NCI-H345 (cell line): ENCODE measurements at places on chromosomes 4 and X.

- no peak for DNase-seq
Observed at GRCh38 chrX:23202326-23202725, 132.3 kb upstream of the PTCHD1 start.

DNA sequence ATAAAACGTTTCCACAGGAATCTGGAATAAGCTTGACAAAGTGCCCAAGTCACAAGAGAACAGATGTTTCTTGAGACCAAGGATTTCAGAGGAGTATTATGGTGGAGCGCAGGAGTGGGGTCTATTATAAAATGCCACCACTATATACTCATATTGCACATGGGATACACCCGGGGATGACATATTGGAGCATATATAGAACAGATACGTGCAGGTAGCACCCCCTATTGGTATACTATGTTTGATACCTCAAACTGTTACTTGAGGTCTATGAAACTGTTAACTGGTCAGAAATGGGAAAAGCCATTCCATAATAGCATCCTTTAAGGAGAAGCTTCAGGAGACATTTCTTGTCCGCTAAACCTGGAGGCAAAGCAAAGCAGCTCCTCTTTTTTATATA is 86.0 kb downstream of the PCYT1B start:
- no peak for DNase-seq

DNA sequence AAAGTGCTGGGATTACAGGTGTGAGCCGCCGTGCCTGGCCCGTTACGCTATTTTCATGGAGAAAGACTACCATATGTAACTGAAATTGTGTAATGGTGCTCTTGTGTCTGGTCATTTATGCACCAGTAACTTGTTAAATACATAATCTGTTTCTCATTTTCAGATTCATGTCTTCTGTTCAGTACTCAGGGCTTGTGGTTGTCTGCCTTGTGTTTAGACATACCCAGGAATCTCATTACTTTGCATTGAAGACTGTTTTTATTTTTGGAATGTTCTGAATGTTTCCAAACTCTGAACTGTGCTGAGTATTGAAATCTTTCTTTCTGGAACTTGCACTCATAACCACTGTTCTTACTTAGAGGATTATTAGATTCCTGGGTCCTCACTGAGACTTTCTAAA is 52.8 kb downstream of the PDLIM5 start:
- no peak for DNase-seq

- DNase-seq: peak; percentile 75
Observed at GRCh38 chr4:153153339-153153871, 50.8 kb upstream of the TRIM2 start.

GRCh38 chrX:77450996-77451395 is 3.8 kb downstream of the FGF16 start:
- no peak for DNase-seq

- no peak for DNase-seq
Observed at GRCh38 chr4:99868126-99868596, 26.1 kb downstream of the LAMTOR3 start.

- DNase-seq: no peak
Observed at GRCh38 chr4:40722576-40723161, 27.1 kb upstream of the NSUN7 start.

DNA sequence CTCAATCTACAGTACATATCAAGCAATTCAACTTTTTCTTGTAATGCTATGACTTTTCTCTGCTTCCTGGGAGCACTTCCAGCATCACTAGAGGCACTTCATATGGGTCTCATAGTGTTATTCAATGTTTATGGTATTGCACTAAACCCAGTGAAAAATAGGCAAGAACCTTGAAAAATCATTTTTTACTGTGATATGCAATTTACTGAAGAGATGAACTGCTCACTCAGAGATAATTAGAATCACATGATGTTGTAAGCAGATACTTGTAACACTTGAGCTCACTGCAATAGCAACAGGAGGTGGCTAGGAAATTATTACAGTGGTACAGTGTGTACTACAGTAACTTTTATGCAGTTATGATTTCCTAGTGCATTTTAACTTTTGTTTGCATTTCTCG is 93.3 kb downstream of the RASGEF1B start:
- DNase-seq: no peak

DNA sequence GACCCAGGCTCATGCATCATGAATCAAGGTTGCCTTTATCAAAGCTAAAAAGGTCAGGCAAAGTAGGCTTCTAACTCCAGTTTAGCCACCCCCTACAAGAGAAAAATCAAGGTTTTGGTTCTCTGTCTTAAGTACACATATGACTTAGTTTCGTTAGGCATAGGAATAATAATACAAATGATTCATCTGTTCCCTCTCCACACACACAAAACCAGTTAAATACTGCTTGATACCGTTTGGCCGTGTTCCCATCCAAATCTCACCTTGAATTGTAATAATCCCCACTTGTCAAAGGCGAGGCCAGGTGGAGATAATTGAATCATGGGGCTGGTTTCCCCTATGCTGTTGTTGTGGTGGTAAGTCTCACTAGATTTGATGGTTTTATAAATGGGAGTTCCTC is 226.2 kb downstream of the HS6ST2 start:
- DNase-seq: peak; percentile 47

DNA sequence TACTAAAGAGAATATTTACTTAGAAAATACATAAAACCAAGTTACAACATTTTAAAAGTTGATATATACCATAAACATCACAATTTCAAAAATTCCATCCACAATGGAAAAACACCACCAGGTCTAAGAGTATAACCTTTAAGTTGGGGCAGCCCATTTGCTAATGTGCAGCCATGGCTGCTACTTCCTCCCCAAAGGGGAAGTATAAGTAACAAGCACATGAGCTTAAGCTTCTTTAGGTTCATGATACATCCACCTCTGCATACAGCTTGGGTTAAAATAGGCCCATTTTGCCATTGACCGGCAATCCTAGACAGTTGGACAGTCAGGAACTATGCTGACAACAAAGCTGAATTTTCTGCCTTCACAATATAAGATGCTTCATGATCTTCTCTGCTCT is 16.6 kb upstream of the GASK1B start:
- DNase-seq: no peak

DNA sequence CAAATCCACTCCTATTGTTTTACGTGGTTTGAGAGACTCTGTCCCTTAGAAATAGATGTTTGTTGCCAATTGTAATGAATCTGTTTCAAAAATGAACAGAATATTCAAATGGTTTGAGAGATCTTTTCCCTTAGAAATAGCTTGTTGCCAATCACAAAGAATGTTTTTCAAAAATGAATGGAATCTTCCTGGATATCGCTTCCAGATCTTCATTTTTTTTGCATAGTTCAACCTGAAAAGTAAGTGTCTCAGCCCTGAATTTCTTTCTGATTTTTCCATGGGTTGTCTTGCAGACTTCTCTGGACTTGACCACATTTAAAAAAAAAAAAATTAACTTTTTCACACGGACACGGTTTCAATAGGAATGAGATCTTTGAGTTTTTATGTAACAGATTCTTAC is 22.7 kb downstream of the SHOX start:
- DNase-seq: no peak

DNA sequence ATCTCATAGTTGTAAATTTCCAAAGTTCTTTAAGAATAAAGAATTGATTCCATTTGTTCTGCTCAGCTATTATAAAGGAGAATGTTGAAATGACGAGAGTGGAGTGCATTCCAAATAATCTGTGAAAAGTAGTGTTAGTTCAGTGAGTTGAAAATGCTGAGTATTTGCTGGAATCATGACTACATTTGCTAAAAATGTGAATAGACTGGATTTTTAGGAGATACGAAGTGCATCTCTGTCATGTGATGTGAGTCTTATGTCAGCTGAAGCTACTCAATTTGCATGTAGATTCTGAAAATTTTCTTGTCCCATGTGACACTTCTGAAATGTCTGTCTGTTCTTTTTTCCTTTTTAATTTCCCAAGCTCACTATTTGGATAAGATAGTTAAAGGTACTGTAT is 206.0 kb downstream of the DCTD start:
- DNase-seq: no peak

GRCh38 chr4:10160281-10160856 is 43.8 kb upstream of the WDR1 start:
- no peak for DNase-seq

DNA sequence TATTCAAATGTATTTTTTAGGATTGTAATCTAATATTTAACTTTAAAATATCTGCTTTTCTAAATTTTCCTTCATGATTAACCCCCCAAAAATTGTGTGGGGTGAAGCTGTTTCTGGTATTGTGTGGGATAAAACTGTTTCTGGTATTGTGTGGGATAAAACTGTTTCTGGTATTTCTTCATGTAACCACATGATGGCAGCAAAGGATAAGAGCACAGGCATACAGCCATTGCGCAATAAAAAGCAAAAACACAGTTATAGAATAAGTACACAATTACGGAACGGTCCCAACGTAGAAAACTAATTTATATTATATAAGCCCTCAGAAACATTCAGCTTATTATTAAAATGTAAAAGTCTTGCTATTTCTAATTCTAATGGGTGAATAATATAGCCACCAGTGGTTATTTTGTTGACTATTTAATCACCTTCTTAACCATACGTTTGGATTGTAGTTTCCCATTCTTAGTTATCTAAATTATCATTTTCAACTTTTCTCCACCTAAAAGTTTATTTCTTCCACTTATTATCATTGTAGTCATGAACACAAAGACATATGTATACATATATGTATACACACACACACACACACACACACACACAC is 333.9 kb upstream of the FSTL5 start:
- DNase-seq: no peak

- peak; percentile 46 for DNase-seq
Observed at GRCh38 chr4:113674251-113674650, 87.3 kb downstream of the CAMK2D start.

DNA sequence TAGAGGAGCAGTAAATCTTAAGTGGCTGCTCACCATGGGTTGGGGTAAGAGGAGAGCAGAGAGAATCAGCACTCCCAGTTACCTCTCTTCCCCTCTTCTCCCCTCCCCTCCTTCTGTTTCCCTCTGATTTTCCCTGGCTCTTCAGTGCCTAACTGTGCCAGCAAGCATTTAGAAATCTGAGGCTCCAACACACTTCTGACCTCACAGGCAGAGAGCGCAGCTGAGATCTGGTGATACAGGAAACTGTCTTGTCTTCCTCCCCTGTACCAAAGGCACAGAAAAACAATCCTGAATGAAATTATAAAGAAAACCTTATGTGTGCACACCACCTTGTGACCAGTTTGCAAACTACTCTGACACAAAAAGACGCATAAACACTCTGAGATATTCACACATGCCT is 82.4 kb upstream of the SMIM10 start:
- DNase-seq: no peak

DNA sequence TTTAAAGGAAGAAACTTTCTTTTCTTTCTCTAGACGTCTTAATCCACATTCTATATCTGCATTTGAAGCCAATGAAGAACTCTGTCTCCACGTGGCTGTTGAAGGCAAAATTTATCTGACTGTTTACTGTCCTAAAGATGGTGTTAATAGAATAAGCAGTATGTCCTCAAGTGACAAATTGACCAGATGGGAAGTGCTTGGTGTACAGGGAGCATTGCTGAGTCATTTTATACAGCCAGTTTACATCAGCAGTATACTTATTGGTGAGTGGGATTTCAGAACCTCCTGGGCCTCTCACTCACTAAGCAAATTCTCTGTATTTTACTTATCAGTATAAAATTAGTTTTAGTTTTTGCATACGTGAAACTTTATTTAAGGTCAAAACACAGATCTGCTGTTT is 33.7 kb downstream of the ADAD1 start:
- no peak for DNase-seq

DNA sequence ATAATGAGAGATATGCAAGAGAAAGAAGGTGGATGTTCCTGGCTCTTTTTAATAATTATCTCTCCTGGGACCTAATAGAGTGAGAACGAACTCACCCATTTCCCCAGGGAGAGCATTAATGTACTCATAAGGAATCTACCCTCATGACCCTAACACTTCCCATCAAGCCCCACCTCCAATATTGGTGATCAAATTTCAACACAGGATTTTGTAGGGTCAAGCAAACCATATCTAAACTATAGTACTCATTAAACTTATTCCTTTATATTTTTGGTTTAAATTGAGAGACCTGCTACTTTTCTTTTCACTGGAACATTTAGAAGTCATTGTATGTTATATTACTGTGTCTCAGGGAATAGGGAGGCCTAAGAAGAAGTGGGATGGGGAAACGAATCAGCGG is 2.6 kb downstream of the UGT2A3 start:
- DNase-seq: no peak

DNA sequence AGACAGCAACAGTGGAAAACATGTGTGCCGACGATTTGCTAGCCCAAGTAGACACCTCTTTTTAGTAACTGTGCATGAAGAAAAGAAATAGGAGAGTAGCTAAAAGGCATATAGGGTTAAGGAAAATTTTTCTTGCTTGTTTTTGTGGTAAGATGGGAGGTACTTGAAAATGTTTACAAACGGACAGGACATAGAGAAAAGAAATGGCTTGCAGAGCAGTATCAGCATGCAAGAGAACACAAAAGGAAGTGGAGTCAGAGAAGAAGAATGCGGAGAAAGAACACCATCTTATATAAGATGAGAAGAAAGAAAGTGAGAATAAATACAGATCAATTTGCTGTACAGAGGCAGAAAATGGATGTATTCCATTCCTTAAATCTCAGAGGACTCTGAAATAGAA is 263.7 kb upstream of the ETNPPL start:
- DNase-seq: no peak

DNA sequence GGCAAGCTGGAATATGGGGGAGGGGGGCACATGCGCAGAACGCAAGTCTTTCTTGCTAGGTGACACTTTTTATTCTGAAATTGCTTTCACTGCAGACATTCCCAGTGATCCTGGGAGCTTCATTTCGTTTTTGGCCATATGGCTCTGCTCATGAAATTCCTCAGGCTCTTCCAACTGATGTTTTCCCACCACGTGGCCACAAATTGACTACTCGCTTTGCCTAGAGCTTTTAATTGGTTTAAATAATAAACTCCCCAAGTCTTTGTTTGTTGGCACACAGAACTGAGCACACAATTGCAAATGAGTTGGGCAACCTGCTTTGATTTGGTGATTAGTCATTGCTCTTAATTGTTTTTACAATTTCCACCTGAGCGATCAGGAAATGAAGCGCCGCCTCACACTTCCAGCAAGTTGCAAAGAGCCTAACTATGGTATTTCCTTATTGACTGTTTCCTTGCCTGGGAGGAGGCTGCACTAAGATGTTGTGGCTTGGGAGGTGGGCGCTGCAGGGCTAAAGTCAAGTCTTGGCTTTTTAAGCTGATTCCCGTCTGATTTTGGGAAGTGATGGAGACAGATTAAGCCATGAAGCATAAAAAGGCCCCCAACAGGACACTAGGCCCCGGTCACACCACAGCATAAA is 282.5 kb downstream of the ZIC3 start:
- no peak for DNase-seq
